Ascending aorta (tissue), 2 donors: ENCODE measurements at places on chromosomes 5 and 9.

- no peak for DNase-seq
Measured at GRCh38 chr5:133827011-133827410, 141.4 kb downstream of the C5orf15 start.

- no peak for DNase-seq
Measured at GRCh38 chr9:3332802-3333201, 193.0 kb downstream of the RFX3 start.

- no peak for DNase-seq
Measured at GRCh38 chr5:95892784-95893354, 68.8 kb downstream of the ELL2 start.

- DNase-seq: no peak
Measured at GRCh38 chr5:131899686-131900085, 45.8 kb downstream of the MEIKIN start.

DNA sequence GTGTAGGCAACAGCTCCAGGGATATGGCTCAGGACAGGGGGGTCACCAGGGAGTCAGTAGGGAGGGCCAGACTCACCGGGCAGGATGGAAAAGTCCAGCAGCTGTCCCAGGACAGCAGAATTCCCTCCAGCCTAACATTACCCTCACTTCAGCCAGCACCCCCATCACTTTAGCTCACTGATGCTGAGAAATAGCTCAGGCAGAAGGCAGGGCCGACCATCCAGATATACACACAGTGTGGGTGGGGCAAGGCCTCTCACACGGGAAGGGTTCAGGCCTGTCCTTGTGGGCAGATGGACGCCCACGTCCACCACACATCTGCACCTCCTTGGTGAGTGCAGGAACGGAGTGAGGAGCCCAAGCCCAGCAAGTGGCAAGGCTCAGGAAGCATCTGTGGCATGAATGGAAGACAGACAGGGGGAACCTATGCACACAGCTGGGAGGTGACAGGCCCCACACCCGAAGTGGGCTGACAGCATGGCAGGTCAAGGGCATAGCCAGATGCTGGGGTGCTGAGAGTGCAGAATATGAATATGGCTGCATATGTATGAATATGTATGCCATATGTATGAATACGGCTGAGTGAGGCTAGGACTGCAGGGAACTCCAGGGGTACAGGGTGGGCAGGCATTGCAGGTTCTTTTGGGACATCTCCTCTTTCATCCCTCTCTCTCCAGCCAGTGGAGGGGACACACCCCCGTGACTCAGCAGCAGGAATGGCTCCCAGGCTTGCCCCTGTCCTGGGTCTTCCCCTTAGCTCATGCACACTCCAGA, 17.0 kb downstream of the BICD2 start:
- no peak for DNase-seq

DNA sequence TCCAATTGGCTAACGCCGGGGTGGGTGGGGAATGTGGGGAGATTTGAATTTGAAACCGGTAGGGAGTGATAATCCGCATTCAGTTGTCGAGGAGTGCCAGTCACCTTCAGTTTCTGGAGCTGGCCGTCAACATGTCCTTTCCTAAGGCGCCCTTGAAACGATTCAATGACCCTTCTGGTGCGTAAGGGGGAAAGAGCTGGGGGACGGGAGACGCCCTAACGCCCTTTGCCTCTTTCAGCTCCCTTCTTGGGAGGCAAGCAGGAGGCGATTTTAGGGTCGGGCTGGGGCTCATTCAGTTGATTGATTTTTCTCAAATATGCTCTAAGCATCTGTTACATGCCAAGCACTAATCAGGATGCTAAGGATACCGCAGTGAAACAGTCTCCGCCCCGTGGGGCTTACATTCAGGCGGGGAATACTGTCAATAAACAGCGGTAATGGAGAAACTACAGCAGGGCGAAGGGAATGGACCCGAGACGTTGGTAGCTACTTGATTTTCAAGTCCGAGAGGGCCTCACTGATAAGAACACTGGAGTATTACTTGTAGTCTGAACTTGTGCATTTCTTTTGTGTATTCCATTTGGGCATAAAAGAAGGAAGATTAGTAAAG, at the start of gene HMMR:
HMMR (plus strand) TSS at position 71 of the 610 bp plus-strand sequence; CDS start at position 132, 61 bp downstream.
- peak; percentile 63 for DNase-seq

DNA sequence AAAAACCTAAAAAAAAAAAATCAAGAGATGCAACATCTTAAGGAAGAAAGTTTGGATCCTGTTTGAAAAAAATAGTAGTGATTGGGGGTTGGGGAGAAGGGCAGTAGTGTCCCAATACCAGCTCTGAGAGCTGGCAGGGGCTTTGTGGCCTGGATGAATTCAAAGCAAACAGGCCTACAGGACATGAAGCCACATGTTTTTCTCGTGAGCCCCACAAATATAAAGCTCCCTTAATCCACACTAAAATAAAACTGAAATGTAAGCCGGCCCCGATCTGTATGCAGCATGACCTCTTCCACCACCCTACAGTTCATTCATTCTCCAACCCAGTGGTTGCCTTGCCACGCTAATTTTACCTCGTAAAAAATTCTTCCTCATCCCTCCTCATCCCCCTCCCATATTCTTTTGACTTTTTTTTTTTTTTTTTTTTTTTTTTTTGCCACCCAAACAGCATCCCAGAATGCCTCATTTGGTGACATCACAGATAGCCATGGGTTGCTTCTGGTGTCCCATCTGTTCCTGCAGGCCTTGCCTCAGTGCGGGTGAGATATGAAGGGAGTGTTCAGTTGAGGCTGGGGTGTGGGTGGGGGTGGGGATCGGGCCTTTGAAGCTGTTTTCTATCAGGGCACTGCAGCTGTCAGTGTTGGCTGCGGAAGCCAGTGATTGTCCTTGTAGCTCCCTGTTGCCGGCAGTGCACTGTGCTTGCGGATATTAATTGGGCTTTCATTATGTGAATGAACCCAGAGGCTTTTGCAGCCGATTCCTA, 81.6 kb upstream of the NFIB start:
- DNase-seq: no peak

DNA sequence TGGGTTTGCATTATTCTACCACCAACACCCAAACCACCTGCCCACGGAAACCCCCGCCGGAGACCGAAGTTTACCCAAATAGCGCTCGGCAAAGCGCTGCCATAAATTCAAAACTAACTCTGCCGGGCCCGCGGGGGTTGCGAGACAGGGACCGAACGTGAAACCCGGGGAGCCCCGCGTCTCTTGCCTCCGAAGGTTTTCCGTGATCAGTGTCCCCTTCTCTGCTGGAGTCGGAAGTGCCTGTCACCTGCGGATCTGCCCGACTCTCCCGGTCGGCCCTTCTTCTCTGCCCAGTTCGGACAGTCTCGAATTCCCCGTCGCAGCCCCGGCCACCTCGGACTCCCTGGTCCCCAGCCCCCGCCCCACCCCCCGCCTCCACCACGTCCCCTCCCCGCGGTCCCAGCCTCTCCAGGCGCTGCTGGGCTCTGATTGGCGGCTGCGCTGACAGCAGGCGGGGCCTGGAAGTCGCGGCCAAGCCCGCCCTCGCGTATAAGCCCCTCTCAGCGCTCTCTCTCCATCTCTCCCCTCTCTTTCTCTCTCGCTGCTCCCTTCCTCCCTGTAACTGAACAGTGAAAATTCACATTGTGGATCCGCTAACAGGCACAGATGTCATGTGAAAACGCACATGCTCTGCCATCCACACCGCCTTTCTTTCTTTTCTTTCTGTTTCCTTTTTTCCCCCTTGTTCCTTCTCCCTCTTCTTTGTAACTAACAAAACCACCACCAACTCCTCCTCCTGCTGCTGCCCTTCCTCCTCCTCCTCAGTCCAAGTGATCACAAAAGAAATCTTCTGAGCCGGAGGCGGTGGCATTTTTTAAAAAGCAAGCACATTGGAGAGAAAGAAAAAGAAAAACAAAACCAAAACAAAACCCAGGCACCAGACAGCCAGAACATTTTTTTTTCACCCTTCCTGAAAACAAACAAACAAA, at the start of gene RORB:
RORB (plus strand) TSS at position 517 of the 929 bp plus-strand sequence. CDS start 642 bp downstream, outside the sequence.
- DNase-seq: peak; percentile 64

GRCh38 chr5:109558364-109558763, 131.4 kb upstream of the MAN2A1 start:
- DNase-seq: no peak

- no peak for DNase-seq
Measured at GRCh38 chr9:113514748-113515147, 51.2 kb downstream of the RGS3 start.

DNA sequence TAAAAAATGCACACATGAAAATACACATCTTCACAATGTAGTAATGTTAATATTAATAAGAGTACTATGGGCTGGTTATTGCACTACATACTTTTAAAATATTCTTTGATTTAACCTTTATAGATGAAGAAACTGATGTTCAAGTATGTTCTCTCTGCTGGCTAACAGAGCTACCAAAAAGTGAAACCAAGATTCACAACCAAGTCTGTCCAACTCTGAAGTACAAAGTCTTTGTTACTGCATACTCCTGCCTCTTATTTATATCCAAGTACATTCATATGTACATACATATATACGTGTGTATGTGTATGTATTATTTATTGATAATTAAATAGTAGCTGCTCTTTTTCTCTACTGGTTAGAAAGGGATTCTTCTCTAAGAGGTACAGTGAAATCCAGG, 325.6 kb downstream of the BNC2 start:
- no peak for DNase-seq

GRCh38 chr5:143241892-143242291, 161.6 kb downstream of the NR3C1 start:
- DNase-seq: no peak

DNA sequence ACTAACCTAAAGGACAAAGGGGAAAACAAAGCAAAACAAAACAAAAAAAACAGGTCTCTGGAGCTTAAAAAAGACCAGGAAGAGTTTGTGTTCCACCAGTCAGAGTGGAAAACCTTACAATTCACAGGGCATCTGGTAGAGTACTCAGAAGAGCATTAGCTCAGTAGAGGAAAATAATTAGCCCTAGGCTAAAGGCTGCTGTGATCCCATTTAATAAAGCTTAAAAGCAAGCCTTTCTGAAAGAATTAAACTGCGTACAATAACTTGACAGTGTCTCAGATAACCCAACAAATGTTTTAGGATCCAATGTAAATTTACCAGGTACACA, 7.3 kb downstream of the ECM2 start:
- no peak for DNase-seq

DNA sequence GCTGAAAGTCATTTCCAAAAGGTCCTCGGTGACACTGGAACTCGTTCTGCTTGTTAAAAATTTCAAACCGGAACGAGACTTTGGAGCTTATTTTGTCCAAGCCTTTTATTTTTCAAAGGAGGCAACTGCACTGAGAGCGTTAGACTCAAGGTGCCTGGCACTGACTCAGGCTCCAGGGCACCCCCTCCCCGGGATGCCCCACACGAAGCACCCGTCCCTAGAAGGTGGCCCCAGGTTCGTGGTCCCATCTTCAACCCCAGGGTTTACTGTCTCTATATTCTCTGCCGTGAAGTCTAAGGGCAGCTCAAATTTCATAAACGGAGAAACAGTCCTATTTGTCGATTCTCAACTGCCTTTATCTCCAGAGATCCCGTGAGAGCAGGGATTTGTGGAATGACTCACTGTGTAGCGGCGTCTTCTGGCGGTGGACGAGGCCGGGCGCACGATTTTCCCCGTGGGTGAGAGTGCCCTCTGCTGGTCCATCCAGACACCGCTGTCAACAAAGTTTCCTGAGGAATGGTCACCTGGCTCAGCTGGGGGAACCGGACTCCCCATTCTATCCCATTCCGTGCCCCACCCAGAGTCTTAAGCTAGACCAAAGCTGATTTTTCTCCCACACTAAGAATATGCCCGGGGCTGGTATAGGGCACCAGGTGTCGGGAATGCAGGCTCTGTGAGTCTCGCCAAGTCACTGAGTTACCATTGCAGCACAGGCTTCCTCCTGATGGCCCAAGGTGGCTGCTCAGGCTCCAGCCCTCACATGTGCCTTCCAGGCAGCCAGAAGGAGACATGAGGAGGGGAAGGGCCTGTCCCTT, 27.1 kb upstream of the SLC6A19 start:
- no peak for DNase-seq

GRCh38 chr5:83512061-83512745, 40.7 kb downstream of the VCAN start:
- DNase-seq: no peak

- no peak for DNase-seq
Measured at GRCh38 chr5:63233911-63234310, 655.3 kb downstream of the LRRC70 start.

DNA sequence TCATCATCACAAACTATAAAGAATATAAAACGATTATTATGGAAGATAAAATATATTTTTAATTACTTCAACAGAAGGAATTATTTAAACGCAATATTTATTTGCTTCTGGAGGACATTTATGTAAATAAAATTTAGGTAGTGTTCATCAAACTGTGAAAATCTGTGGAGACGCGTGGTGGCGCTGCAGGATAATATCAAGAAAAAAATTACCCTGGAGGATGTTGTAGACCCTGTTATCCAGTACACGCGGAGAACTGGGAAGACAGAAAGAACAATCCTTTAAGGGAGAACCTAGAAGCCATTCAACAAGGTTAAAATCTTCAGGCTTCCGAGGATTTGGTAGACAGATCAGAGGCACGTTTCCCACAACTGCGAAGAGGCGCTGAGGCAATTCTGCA, at the start of gene PCDHB12:
PCDHB12 (plus strand) TSS at position 242 of the 400 bp plus-strand sequence. CDS start 189 bp downstream, outside the sequence.
- DNase-seq: no peak

DNA sequence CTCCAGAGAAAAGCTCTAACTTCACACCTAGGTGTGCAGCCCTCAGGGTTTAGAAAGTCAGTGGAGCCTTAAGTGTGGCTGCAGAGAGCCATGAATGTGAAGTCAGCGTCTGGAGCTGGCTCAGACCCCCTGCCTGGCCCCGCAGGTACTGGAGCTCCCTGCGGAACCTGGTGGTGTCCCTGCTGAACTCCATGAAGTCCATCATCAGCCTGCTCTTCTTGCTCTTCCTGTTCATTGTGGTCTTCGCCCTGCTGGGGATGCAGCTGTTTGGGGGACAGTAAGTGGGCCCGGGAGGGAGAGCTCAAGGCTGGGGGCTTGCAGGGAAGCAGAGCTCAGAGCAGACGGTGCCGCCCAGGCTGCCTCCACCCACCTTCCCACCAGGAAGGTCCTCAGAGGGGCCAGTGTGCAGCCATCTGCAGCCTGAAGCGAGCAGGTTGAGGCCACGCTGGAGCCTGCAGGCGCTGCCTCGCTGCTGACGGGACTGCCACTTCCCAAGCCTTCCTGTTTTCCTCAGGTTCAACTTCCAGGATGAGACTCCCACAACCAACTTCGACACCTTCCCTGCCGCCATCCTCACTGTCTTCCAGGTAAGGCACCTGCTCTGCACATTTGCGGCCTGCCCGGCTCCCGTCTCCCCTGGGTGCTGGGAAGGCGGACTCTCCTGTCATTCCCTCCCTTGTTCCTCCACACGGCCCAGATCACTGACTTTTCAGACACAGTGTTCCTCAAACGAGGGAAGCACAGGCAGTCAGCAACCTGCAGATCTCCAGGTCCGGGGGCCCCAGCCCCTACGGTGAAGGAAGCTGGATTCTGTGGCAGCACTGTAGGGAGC, 108.9 kb downstream of the CACNA1B start:
- DNase-seq: no peak

- no peak for DNase-seq
Measured at GRCh38 chr5:537098-537497, 12.8 kb upstream of the SLC9A3 start.

GRCh38 chr5:42641336-42642005, 115.1 kb upstream of the CCDC152 start:
- DNase-seq: no peak

DNA sequence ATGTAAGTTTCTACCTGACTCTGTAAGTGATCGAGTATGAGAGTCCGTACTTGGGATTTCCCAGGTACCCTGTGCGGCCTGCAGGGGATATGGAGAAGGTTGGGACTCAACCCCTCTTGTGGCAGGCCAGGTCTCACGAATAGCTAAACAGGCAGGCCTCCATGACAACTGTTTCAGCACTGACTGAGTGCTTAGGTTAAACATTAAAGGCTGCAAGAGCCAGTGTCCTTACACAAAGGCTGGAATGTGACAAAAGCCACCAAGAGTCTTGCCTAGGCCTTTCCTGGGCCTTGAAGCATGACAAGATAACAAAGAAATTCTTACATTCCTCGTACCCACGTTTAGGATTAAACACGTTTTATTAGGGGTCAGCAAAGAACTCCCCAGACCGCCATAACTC, 58.6 kb downstream of the THBS4 start:
- no peak for DNase-seq
